ENCODE measurements at places on chromosomes 2 and 18. TPM values are rescaled to one million over a fixed set of nuclear protein-coding genes. Genes with fewer than 3 reads are reported as not detected.

ALPG gene
- total RNA-seq: not detected

POTEF gene
- not detected for total RNA-seq

CD226 gene
- 0.59 TPM for total RNA-seq

CDKL4 gene
- 1.2 TPM for total RNA-seq

GALR1 gene
- not detected for total RNA-seq

Measured in subcutaneous preadipocyte (primary cell).